Urothelium cell line (cell line): ENCODE measurements at places on chromosomes 4 and X.
A peak's percentile ranks its signal among the peaks of the same experiment; 100 is the strongest.

DNA sequence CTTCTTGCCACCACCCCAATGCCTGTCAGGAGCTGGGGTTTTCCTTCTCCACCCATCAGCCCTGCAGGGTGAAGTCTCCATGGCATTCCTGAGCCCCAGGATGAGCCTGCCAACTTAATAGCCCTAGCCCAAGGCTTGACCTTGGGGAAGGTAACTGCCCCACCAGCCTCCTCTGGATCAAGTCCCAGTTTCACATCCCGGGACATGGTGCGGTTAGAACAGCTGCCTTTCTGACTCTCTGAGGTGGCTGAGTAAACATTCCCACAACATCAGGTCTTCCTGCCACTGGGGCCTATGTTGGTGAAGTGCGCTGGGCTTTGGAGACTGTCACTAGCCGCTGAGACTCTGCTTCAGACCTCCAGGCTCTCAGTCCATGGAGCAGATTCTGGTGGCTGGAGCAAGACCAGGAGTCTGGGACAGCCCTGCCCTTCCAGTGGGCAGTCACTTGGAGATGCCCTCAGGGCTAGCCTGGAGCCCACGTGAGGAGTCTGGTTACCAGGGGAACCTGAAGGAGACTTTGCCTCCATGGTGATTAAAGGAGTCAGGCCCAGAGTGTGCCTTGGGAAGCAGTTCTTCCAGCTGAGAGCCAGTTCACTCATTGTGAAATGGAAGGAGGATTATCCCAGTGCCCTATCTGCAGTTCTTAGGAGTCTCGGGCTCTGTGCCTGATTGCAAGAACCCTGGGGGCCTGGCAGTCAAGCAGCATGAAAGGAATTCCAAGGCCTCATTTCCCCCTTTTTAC lies 56.8 kb downstream of the SMIM20 start:
- DNase-seq = peak; percentile 22

- no peak for DNase-seq
Measured at GRCh38 chrX:136868283-136869055, 12.1 kb downstream of the RBMX start.

- no peak for DNase-seq
Measured at GRCh38 chrX:40406330-40406859, 174.4 kb upstream of the ATP6AP2 start.

DNA sequence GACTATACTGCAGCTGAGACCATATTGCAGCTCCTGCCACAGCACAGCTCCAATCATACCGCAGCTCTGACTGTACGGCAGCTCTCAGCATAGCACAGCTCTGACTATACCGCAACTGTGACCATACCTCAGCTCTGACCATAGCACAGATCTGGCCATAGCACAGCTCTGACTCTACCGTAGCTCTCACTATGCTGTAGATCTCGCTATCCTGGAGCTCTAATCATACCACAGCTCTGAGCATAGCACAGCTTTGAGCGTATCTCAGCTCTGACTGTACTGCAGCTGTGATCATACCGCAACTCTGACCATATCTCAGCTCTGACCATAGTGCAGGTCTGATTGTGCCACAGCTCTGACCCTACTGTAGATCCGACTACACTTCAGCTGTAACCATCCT lies 139.2 kb downstream of the ASMT start:
- no peak for DNase-seq

DNA sequence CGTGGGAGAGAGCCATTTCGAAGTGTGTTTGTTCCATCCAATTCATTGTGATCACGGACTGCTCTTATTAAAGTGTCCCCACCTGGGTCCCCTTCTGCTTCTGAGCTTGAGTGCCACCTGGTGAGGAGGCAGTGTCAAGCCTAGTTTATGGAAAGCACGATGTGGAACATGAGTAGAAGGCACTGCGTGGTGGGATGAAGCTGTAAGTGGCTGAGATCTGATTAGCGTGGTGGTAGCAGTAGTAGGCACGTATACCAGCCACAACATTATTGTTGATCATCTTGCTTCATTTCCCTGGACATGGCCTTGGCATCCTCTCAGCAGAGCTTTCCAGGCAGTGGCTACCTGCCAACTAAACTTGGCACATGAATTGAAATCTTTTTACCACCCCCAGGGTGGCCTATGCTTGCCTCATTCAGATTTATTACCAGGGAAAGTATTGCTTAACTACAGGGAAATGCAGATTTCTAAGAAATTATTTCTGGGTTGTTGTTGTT lies 46.4 kb downstream of the GPAT3 start:
- no peak for DNase-seq

DNA sequence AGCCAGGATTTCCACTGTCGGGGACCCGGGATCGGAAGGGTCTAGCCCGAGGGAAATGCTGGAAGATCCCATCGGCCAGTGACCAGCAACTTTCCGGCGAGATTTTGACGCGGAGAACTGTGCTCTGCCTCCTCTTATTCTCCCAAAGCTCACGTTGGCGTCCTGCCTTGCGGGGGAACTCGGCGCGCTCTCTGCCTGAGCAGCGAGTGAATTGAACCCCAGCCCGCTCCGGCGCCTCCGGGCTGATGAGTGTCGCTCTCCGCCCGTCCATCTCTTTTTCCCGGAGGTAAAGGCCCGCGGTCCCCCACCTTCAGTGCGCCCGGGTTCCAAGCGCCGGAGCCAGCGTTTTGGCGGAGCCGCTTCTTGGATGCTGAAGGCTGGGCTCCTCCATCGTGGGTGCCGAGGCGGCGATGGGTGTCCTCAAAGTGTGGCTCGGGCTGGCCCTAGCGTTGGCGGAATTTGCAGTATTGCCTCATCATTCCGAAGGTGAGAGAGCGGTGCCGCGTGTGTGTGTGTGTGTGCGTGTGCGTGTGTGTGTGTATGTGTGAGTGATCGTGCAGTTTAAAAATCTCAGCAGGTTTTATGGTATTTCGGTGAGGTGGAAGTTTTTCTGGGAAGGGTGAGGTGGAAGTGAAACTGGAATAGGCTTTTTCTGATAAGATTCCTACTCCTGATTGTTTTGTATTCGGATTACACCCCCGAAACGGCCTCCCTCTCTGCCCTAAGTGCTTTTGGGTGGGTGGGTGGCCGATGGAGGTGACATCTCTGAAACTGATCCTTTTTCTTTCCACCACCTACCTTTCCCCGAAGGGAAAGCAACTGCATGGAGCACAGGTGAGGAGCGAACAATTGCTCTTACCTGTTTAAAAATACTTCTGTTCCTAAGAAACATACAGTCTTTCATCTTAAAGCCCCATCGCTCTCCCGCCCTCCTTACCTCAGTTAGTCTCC lies 752 bp downstream of the FRAS1 start:
- DNase-seq = peak; percentile 18

DNA sequence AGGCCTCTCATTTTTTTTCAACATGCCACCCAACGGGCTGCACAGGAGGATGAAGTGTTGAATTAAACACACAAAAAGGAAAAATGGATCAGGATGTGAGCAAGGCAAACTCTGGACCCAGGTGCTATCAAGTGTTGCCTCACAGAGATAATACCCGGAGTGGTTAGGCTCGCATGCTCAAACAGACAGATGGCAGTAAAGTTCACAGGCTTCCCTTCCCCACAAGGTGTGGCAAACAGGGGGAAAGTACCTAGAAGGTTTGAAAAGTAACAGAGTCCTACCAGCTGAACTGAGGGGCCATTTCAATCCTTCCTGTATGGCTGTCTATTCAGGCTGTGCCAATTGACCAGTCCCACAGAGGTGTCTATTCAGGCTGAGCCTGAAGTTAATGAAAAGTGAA lies 123.9 kb upstream of the GC start:
- no peak for DNase-seq

DNA sequence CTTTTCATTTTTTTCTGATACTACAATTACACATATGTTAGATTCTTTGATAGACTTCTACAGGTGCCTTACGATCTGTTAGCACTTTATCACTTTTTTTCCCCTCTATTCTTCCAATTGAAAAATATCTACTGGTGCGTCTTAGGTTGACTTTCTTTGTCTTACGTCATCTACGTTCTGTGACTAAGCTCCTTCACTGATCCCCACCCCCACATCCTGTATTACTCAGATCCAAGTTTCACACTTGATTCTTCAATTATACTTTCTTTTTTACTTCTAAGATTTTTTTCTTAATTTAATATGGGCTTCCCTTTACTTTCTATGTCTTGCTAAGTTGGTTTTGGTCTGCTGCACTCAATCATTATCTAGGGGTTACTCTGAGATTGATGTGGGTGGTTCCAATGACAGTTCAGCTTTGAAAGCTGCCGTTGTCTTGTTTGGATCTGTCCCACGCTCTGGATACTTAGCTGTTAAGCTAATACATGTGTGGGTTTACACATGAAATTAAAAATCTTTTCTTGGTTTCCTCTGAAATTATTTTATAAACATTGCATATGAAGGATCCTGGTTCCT lies 1321.1 kb downstream of the RAPGEF2 start:
- DNase-seq = peak; percentile 14

DNA sequence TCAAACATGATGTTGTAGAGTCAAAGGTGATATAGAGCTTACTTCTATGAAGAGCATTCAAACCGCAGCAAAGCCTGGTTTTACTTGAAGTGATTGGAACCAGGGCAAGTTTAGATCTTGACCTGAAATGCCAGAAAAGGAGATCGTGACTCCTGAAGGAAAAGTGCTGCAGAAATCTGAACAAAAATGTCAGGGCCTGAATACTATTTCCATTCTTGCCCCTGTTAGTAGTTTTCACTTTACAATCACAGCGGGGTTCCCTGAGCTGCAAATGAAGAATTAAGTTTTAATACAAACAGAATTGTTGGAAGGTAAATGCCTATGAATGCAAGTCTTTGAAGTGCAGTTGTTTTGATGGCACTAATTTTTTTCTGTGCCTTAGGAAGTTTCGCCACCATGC lies 4.1 kb downstream of the SLIT2 start:
- DNase-seq = no peak

GRCh38 chr4:112979881-112980421 lies 69.5 kb upstream of the ANK2 start:
- DNase-seq = no peak

- no peak for DNase-seq
Measured at GRCh38 chr4:56655627-56656345, 25.3 kb downstream of the HOPX start.

DNA sequence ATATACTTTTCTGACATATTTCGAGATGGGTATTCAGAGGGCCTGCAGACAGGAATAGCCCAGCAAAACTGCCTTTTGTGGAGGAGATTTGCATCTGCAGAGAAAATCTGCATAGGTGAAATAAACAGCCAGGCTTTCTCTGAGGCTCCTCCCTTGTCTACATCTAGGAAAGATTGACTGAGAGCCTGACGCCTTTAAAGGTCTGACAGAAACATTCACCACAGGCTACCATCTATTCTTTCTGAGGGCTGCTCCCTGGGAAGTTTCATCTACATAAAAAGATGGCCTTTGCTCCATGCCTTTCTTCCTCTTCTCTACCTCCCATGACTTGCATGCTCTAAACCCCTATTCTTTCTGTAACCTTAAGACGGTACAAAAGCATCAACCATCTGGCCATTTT lies 55.0 kb upstream of the AP1S2 start:
- DNase-seq = no peak

DNA sequence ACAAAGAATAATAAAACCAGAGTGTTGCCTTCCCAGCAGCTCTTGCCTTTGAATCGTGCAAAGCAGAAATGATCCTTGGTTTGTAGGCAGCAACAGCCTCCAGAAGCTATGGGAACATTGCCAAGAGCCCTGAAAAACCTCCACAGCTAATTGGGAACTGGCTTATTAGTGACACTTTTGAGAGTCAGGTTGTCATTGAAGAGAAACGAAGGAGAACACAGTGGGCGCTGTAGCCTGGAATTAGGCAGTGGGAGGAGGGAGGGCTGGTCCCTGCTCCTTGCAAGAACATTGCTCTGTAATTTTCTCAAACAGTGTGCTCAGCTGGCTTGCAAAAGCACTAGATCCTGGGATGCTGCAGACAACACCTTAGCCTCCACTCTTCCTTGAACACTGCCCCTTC lies 331.5 kb upstream of the EMCN start:
- no peak for DNase-seq

- no peak for DNase-seq
Measured at GRCh38 chr4:84730375-84730774, 147.4 kb downstream of the CDS1 start.

DNA sequence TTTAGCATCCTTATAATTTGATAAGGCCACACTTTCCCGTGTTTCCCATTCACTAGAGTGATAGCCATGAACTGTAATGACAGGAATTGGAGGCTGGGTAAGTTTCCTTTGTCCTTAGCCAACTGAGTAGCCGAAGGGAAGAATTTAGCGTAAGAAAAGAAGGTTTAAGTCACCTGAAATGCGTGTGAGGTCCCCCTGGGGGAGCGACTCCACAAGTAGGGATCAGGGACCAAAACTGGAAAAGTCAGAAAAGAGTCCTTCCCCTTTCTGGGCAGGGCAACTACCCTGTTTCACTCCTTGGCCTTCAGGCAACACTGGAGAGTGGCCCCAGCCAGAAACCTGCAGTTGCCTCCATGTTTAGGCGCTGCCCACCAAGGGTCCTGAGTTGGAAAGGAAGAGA lies 81.6 kb upstream of the MED14 start:
- no peak for DNase-seq

GRCh38 chr4:102153391-102153790 lies 191.9 kb downstream of the SLC39A8 start:
- no peak for DNase-seq

DNA sequence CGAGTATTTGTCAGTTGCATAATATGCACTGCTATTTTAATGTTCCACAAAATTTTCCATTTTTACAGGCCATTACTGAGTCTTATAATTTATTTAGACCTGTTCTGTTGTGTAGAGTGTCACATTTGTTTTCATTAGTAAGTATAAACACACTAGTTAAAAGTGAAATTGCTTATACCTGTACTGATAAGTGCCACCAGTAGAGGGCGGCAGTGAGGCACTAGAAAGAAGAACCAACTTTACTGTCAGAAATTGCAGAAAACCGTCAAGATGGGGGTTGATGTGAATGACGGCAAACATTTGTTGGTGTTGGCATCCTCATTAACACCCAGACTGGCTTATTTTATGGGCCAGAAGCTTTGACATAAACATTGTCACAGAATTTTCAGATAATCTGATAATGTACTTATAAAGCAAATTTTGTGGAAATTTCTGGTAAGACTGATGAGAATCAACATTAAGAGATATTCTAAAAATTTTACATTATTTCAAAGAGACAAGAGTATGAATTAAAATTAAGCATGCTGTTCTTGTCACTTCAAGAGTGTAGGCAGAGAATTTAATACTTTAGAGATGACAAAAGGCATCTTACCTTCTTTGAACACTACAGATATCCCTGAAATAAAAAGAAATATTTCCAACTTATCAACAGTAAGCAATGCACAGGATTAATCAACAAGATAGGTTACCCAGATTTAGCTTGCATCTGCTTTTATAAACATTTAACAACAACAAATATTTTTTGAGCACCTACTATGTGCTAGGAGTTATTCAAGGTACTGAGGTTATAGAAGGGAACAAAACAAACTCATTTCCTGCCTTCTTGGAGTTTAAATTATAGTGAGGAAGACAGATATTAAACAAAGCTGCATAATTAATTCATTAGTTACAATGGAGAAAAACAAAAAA lies 24.9 kb downstream of the ALPK1 start:
- peak; percentile 53 for DNase-seq

GRCh38 chr4:71163317-71163716 lies 169.9 kb downstream of the DCK start:
- DNase-seq = no peak

DNA sequence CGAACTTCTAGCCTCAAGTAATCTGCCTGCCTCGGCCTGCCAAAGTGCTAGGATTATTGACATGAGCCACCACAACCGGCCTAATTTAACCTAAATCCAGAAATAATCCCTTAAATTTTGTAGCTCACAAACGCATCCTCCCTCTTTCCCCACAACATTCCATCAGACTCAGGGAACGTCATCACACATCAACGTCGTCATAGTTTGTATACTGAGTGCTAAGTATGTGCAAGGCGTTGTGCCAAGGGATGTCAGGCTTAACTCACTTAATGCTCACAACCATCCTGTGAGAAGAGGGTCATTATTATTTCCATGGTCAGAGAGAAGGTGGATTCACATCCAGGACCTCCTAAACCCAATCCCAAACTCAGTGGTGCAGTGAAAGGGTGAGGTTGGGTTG lies 9.6 kb upstream of the GSX2 start:
- no peak for DNase-seq
